ENCODE measurements at places on chromosomes 1 and 21.

GRCh38 chr1:19759740-19760089 lies 40.0 kb downstream of the TMCO4 start:
- DNase-seq = peak; percentile 66
- H3K4me3 ChIP-seq = no peak overlapping the region
- no peaks in the 10 kb centered on the region for H3K27me3 ChIP-seq
- H3K36me3 ChIP-seq = no peaks in the 10 kb centered on the region
- peak overlapping the region; percentile 88 for H3K27ac ChIP-seq

- no peak for DNase-seq
- H3K27ac ChIP-seq = no peak overlapping the region
- H3K4me1 ChIP-seq = no peaks in the 10 kb centered on the region
- no peak overlapping the region for H3K4me3 ChIP-seq
- peaks cover 10% of the 10 kb centered on the region for H3K27me3 ChIP-seq
These were observed 523.8 kb downstream of the PTPRU start for GRCh38 chr1:29760067-29760564.

- H3K36me3 ChIP-seq = peaks cover 20% of the 10 kb centered on the region
- peaks cover 26% of the 10 kb centered on the region for H3K4me1 ChIP-seq
- no peaks in the 10 kb centered on the region for H3K27me3 ChIP-seq
- DNase-seq = peak; percentile 87
These were observed 2.0 kb downstream of the FCER1G start for GRCh38 chr1:161216945-161217712.

- peak overlapping the region; percentile 91 for H3K4me3 ChIP-seq
- H3K27me3 ChIP-seq = no peaks in the 10 kb centered on the region
- no peaks in the 10 kb centered on the region for H3K36me3 ChIP-seq
- H3K27ac ChIP-seq = no peak overlapping the region
These were observed 899 bp downstream of the TOMM40L start for GRCh38 chr1:161226759-161227158.

DNA sequence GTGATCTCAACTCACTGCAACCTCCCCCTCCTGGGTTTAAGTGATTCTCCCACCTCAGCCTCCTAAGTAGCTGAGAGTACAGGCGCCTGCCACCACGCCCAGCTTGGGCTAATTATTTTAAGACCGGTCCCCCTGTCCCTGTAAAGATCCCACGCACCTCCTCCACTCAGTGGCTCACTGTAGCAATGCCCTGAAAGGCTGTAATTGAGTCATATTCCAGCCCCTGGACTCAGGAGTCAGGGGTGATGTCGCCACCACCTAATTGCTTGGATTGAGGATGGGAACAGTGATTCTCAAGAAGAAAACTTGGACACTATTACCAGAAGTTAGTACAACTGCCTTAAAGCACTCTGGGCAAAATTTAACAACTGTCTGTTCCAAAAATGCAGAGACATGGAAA lies 3.1 kb upstream of the EDARADD start:
- no peak overlapping the region for H3K4me3 ChIP-seq
- no peak overlapping the region for H3K27ac ChIP-seq
- H3K27me3 ChIP-seq = peaks cover 6% of the 10 kb centered on the region
- peak; percentile 35 for DNase-seq
- no peaks in the 10 kb centered on the region for H3K36me3 ChIP-seq

GRCh38 chr1:11466416-11466815 lies 12.5 kb upstream of the DISP3 start:
- H3K27ac ChIP-seq = no peak overlapping the region
- peaks cover 10% of the 10 kb centered on the region for H3K27me3 ChIP-seq
- DNase-seq = no peak
- no peaks in the 10 kb centered on the region for H3K36me3 ChIP-seq
- H3K4me3 ChIP-seq = no peak overlapping the region

GRCh38 chr21:46605767-46606426 lies 1.0 kb upstream of the S100B start:
- no peak overlapping the region for H3K27ac ChIP-seq
- H3K36me3 ChIP-seq = no peaks in the 10 kb centered on the region
- peaks cover 12% of the 10 kb centered on the region for H3K27me3 ChIP-seq
- H3K4me1 ChIP-seq = no peaks in the 10 kb centered on the region
- no peak overlapping the region for H3K4me3 ChIP-seq

GRCh38 chr1:206089341-206089740 lies 27.8 kb downstream of the AVPR1B start:
- H3K27me3 ChIP-seq = peaks cover 14% of the 10 kb centered on the region
- H3K27ac ChIP-seq = no peak overlapping the region
- H3K4me1 ChIP-seq = no peaks in the 10 kb centered on the region
- H3K4me3 ChIP-seq = no peak overlapping the region
- no peaks in the 10 kb centered on the region for H3K36me3 ChIP-seq
- DNase-seq = no peak

DNA sequence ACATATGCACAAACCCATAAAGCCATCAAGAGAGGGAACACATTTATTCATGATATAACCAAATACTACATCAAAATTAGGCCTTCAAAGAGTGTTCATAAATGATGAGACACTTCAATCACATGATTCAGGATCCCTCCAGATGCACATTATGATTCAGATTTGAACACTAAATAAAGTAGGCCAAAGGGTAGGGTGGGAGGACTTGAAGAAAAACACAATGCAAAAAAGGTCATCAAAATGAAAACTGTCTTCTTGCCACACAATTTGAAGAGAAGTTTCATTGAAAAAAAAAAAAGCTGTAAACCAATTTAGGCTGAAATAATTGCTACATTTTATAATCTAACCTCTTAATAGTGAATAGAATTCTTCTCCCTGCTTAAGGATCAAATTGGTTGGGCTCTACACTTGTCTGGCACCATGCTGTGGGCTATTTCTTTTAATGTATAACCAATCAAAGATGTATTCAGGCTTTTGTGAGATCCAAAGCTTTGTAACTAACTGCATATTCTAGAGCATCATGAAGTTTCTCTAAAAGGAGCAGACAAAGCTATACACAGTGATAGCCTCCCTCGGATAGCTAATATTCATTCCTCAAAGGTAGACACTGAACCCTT lies 58.1 kb downstream of the ZSWIM5 start:
- H3K4me1 ChIP-seq = no peaks in the 10 kb centered on the region
- H3K36me3 ChIP-seq = no peaks in the 10 kb centered on the region
- H3K27me3 ChIP-seq = no peaks in the 10 kb centered on the region
- peak; percentile 17 for DNase-seq
- H3K27ac ChIP-seq = no peak overlapping the region
- no peak overlapping the region for H3K4me3 ChIP-seq

GRCh38 chr1:193540511-193540910 lies 354.1 kb upstream of the B3GALT2 start:
- H3K4me1 ChIP-seq = 0 out of 2 replicates have a peak, but pooled peaks cover 5% of the 10 kb centered on the region
- no peak overlapping the region for H3K27ac ChIP-seq
- no peaks in the 10 kb centered on the region for H3K36me3 ChIP-seq
- no peak for DNase-seq

DNA sequence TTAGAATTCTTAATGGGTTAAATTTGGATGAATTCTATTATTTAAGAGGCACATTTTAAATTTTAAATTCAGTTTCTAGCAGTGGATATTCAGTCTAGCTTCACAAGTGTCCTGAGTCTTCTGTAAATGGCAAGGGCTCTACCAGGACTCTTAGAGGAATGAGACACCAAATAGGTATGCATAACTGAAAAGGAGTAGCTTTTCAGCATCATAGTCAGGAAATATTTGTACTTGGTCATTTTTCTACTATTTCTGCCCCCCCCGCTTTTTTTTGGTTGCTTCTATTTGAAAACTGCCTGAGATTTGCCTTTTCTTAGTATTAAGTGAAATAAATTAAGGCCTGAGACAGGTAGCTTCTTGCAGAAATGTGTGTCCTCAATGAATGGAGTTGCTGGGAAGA lies 80.2 kb downstream of the MAST2 start:
- H3K4me1 ChIP-seq = peaks cover 29% of the 10 kb centered on the region
- no peaks in the 10 kb centered on the region for H3K36me3 ChIP-seq
- DNase-seq = peak; percentile 78
- H3K4me3 ChIP-seq = no peak overlapping the region
- no peaks in the 10 kb centered on the region for H3K27me3 ChIP-seq

GRCh38 chr1:42904434-42904833 lies 54.2 kb downstream of the SLC2A1 start:
- H3K36me3 ChIP-seq = no peaks in the 10 kb centered on the region
- H3K4me3 ChIP-seq = no peak overlapping the region
- H3K27ac ChIP-seq = no peak overlapping the region
- no peak for DNase-seq

DNA sequence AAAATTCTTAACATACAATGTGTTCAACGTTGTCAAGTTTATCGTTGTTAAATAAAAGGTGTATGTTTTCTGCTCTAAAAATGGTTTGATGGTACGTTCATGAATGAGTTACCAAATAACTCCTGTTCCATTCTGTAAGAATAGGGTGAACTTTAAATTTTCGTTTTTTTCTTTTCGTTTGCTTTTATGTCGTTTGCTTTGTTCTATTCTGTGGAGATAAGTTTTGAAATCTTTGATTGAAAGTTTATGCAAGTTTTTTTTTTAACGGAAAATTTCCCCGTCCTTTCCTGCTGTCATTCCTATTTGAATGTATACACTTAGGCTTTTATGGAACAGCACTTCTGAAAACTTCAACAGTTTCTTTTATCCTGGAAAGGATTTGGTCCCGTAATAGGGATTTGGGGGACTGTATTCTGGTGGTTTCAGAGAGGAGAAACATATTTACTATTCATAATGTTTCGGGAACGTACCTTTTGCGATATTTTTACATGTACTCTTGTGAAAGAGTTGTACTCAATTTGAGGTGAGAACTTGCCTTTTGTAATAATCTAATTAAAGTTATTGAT lies 1.7 kb downstream of the DR1 start:
- peak overlapping the region; percentile 99 for H3K4me3 ChIP-seq
- no peak overlapping the region for H3K27ac ChIP-seq
- H3K4me1 ChIP-seq = peaks cover 36% of the 10 kb centered on the region
- H3K27me3 ChIP-seq = no peaks in the 10 kb centered on the region
- no peak for DNase-seq

GRCh38 chr1:154398678-154399077 lies 6.5 kb upstream of the IL6R start:
- H3K27ac ChIP-seq = no peak overlapping the region
- no peaks in the 10 kb centered on the region for H3K4me1 ChIP-seq
- no peaks in the 10 kb centered on the region for H3K27me3 ChIP-seq
- no peak overlapping the region for H3K4me3 ChIP-seq

GRCh38 chr1:164524810-164525209 lies 34.2 kb upstream of the PBX1 start:
- no peak overlapping the region for H3K4me3 ChIP-seq
- peak; percentile 28 for DNase-seq
- no peaks in the 10 kb centered on the region for H3K36me3 ChIP-seq
- H3K27me3 ChIP-seq = 0 out of 2 replicates have a peak, but pooled peaks cover 3% of the 10 kb centered on the region
- H3K4me1 ChIP-seq = no peaks in the 10 kb centered on the region

- no peaks in the 10 kb centered on the region for H3K36me3 ChIP-seq
- no peak overlapping the region for H3K4me3 ChIP-seq
- no peaks in the 10 kb centered on the region for H3K4me1 ChIP-seq
- no peak for DNase-seq
- H3K27ac ChIP-seq = no peak overlapping the region
These were observed 471.6 kb upstream of the ADGRL4 start for GRCh38 chr1:79478160-79478559.

DNA sequence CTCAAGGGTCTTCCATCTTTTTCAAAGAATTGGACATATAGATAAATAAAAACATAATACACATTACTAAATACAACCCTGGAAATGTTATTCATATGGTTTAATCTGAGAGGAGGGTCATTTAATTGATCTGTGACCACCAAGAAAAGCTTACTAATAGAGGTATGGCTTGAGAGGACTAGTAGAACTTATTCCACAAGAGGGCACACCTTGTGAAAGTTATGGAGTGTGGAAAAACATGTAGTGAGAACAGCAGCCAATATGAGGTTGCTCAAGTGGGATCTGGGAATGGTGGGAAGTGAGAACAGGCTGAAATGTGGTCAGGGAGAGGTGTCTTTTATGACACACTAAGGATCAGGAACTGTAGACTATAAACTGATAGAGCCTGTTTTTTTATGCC lies 973.5 kb upstream of the B3GALT2 start:
- no peaks in the 10 kb centered on the region for H3K36me3 ChIP-seq
- H3K4me1 ChIP-seq = no peaks in the 10 kb centered on the region
- H3K4me3 ChIP-seq = no peak overlapping the region
- DNase-seq = no peak

DNA sequence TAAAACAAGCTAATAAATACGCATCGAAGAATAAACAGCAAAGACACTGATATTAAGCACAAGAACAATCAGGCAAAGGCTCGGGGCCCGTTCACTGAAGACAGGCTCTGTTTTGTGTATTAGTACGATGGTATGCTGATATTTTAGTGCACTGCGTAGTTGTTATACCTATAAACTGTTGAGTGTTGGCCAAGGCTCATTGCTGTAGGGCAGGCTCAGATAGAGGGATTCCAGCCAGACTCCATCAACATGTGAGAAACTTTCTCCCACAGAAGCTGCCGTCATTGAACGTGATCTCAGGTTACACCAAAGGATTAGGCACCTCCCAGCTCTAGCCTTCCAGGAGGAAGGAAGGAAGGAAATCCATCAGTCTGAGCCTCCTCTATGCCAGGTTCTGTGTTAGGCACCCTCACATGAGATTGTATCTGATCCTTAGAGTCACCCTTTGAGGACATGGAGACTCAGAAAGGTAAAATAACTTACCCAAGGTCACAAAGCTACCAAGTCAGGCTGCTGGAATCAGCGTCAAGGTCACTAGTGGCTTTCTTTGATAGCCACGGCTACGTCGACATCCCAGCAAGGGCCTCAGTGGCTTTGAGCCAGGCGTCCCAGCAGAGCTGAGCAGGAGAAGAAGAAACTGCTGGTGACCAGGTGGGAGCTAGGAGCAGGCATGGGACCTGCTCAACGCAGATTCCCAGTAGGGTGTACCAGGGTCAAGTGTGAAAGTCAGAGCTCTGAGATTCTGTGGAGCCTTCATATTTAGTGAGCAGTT lies 14.8 kb downstream of the BCAR3 start:
- peaks cover 88% of the 10 kb centered on the region for H3K4me1 ChIP-seq
- H3K4me3 ChIP-seq = no peak overlapping the region
- no peak overlapping the region for H3K27ac ChIP-seq
- H3K27me3 ChIP-seq = no peaks in the 10 kb centered on the region
- DNase-seq = no peak
- peaks cover 50% of the 10 kb centered on the region for H3K36me3 ChIP-seq

GRCh38 chr1:232574889-232575762 lies 54.8 kb downstream of the SIPA1L2 start:
- H3K36me3 ChIP-seq = no peaks in the 10 kb centered on the region
- no peaks in the 10 kb centered on the region for H3K27me3 ChIP-seq
- no peak overlapping the region for H3K4me3 ChIP-seq
- DNase-seq = peak; percentile 32
- no peaks in the 10 kb centered on the region for H3K4me1 ChIP-seq

DNA sequence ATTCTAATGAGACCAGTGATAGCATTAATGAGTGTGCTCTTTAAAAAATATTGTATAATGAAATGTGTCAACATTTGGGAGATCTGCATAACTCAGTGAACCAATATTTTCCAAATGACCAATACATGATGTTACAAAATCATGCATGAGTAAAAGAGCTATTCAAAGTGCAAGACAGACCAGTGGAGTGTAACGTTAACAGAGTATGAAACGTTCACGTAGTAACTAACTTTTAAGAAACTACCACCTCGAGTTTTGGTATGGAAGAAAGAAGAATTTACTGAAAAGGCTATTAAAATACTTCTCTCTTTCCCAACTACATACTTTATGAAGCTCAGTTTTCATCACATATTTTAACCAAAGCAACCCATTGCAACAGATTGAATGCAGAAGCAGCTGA lies 9.6 kb upstream of the SLC6A9 start:
- H3K36me3 ChIP-seq = no peaks in the 10 kb centered on the region
- no peak overlapping the region for H3K4me3 ChIP-seq
- H3K27me3 ChIP-seq = no peaks in the 10 kb centered on the region
- peak overlapping the region; percentile 25 for H3K27ac ChIP-seq
- H3K4me1 ChIP-seq = peaks cover 37% of the 10 kb centered on the region

GRCh38 chr1:85330711-85331290 lies 54.4 kb upstream of the BCL10 start:
- H3K27ac ChIP-seq = peak overlapping the region; percentile 98
- peak overlapping the region; percentile 30 for H3K4me3 ChIP-seq
- peak; percentile 96 for DNase-seq
- no peaks in the 10 kb centered on the region for H3K27me3 ChIP-seq
- peaks cover 83% of the 10 kb centered on the region for H3K4me1 ChIP-seq

All from GM23248 (cell line).